ENCODE measurements at places on chromosomes 6 and 20.

GRCh38 chr6:166335378-166336302, 6.7 kb downstream of the SFT2D1 start:
- DNase-seq = no peak

DNA sequence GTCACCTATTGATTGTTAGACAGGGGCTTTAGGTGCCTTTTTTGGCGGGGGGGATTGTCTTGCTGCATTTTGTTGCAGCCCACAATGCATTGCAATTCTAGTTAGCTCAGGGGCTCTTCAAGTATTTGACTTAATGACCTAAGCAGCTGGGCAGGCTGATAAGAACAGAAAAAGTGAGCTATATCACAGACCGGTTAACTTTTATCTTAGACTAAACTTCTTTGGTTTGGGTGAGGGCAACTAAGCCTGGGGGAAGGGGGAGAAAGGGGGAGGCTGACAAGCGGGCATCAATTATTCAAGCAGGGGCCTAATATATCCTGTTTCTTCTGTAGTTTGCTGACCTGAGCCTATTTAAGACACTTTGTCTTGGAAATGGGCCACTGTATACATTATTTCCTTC, 66.0 kb upstream of the GPR6 start:
- no peak for DNase-seq

DNA sequence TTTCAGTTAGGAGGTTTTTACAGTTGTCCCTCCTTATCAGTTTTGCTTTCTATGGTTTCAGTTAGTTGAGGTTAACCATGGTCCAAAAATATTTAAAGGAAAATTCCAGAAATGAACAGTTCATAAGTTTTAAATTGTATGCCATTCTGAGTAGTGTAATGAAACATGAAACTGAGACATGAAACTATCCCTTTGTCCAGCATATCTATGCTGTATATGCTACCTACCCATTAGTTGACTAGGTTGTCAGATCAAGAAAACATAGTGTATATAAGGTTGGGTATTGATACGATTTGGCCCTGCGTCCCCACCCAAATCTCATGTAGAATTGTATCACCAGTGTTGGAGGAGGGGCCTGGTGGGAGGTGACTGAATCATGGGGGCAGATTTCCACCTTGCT, 39.1 kb downstream of the VGLL2 start:
- DNase-seq = no peak

- no peak for DNase-seq
These were observed 23.8 kb upstream of the SMOC2 start for GRCh38 chr6:168417191-168417590.

DNA sequence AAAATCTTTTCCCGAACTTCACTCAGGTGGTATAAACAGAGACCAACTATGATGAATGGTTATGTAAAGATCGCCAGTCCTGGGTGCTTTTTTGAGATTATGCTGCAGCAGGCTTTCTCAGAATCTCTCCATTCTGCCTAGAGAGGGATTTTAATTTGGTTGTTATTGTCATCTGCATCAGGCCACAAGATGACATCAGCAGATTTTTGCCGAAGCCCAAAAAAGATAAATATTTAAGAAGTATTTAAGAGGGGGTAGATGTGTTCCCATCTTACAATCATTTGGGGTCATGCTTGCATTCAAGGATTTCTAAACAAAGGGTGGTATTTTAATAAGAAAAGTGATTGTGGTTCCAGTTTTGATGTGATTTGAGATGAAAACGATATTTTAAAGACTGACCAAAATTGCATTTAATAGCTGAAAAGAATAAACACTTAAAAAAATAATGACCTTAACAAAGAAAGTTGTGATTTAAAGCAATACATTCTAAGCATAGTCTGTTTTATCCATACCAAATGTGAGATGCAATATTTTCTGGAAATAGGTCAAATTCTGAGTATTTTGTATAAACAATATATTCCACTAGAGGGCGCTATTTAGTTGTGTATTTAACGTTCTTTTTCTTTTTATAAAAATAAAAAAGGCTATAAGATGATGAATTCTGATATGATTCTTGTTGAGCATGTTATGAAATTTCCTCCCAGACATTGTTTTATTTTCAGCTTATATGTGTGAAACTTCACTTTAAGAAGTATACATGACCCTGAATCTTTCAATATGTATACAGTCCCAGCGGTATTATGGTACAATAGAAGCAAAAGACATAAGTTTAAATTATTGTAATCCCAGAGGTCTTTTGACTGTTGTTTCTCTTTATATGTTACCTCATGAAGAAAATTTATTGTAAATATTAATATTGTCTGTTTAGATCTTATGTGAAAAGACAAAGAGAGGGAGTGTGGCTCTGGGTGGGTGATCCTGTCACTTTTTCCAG, 51.0 kb upstream of the ZFP64 start:
- peak; percentile 45 for DNase-seq

DNA sequence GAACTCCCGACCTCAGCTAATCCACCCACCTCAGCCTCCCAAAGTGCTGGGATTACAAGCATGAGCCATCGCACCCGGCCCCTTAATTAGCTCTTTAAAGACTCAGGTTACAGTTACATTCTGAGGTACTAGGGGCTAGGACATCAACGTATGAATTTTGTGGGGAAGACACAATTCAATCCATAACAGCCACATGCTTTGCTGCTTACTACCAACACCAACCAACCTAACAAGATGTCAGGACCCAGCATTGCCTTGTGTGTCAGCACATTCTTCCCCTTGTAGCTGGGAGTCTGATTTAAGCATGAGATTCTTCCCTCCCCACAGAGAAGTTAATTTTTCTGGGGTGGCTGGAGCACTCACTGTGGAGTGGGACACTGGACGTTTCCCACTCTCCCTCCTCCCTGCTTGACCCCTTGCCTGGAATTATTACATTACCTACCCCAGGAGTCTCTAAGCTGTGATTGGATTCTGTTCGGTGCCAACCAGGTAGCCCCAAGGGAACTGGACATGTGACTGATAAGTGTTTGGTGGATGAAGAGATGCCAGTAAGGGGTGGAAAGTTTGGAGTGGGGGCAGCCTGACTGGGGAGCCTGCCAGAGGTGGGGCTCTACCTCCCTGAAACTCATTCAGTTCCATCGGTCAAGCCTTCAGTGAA, 5.6 kb upstream of the PXMP4 start:
- no peak for DNase-seq

DNA sequence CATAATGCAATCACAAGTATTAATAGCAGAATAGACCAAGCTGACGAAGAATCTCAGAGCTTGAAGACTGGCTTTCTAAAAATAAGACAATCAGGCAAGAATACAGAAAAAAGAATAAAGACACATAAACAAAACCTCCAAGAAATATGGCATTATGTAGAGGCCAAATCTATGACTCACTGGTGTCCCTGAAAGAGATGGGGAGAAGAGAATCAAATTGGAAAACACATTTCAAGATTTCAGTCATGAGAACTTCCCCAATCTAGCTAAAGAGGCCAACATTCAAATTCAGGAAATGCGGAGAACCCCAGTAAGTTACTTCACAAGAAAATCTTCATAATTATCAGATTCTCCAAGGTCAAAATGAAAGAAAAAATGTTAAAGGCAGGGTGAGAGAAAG, 69.0 kb upstream of the PDE7B start:
- DNase-seq = no peak

DNA sequence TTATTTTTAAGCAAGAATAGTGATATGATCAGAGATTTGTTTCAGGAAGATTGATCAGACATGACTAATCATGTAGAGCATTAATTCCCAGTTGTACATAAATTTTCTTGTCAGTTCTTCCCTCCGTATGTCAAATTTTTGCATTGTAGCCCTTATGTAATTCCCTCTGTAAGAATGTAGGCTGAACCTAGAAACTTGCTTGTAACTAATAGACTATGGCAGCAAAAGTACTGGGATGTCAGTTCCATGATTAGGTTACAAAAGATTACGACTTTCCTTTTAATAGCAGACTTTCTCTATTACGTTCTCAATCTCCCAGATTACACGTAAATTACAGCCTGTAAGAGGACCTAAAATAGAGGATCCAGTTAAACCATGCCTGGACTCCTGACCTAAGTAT, 79.4 kb upstream of the EPHA7 start:
- DNase-seq = no peak

- no peak for DNase-seq
These were observed 54.9 kb upstream of the NT5E start for GRCh38 chr6:85394853-85395538.

DNA sequence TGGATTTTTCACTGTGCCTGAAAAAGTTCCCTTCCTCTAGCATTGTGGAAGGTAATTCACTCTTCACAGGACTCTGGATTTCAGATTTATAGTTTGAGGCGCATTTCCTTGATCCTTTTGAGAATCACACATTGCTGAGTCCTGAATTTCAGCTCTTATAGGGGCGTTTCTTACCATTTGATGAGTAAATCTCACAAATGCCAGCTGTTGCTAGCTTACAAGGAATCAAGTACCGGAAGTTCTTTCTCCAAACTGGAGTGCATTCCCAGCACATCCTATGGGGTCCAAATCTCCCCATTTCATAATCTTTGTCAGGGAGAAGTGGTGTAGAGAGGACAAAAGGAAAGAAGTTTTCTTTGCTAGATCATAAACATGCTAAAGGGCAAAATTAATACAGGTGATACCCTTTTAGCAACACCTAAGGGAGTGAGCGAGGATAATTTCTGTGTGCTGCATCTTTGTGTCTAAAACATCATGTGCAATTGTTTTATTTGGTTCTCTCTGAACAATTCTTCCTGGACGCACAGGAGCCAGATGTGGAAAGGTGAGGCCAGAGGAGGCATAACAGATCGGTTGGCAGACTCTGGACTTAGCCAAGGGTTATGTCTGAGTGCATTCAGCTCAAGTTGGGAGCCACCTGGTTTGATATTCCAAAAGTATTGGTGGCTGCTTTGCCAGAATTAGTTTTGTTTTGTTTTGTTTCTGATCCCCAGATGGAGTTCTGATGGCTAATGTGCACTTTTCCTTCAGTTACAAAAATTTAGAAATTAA, 37.4 kb upstream of the EYA2 start:
- DNase-seq = no peak

DNA sequence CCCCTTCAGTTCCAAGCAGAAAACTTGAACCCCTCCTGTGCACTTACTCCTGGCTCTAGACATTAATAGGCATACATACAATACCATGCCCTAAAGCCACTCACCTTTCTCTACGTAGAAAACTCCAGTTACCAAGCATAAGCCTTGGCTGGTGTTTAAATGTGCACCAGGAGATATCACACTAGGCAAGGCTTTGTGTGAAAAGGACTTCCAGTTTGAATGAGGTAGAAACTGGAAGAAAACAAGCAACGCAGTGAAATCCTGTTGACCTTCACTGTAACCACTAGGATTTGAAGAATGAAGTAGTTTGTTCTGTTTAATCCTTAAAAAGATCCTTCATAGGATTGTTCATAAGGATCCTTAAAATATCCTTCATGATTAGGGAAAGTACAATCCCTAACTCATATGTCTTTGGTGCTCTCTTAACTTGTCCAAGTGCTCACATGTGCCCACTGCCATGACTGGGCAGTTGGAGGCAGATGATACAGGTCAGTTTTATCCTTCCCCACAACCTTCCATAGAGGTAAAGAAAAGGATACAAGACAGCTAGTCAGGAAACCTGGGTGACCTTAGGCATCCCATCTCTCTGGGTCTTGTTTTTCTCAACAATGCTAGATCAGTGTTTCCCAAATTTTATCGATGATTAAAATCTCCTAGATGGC, 9.2 kb upstream of the SCGN start:
- no peak for DNase-seq
